Stimulated activated CD4-positive, alpha-beta T cell treated with anti-CD3 and anti-CD28 coated beads, Interleukin-1b, Interleukin-23, amount 100 ng/mL, for 24 hours (primary cell): ENCODE measurements at places on chromosomes 2 and 18.

DNA sequence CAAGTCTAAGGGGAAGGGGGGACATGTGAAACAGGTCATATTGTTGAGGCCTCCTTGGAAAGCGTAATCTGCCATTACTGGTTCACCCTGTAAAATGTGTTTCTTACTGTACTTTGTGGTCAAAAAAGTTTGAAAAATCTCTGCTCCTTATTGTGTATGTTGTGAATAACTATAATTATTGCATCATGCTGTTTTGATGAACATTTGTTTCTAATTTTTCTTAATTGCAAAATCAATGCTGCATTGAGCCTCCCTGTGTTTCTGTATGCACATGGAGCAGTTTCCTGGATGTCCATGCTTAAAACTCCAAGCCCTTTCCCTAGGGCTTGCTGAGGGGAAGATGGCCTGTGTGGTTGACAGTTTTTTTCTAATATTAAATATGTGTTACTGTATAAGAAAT, 158.6 kb downstream of the RNF144A start:
- DNase-seq, result no peak

GRCh38 chr18:32086881-32087280, 4.8 kb upstream of the RNF138 start:
- DNase-seq, result no peak

GRCh38 chr2:209986415-209986814, 16.0 kb upstream of the RPE start:
- DNase-seq, result no peak

- no peak for DNase-seq
Measured at GRCh38 chr2:15582710-15583357, 8.8 kb upstream of the DDX1 start.

- DNase-seq, result no peak
Measured at GRCh38 chr2:127439343-127439742, 21.1 kb downstream of the PROC start.

DNA sequence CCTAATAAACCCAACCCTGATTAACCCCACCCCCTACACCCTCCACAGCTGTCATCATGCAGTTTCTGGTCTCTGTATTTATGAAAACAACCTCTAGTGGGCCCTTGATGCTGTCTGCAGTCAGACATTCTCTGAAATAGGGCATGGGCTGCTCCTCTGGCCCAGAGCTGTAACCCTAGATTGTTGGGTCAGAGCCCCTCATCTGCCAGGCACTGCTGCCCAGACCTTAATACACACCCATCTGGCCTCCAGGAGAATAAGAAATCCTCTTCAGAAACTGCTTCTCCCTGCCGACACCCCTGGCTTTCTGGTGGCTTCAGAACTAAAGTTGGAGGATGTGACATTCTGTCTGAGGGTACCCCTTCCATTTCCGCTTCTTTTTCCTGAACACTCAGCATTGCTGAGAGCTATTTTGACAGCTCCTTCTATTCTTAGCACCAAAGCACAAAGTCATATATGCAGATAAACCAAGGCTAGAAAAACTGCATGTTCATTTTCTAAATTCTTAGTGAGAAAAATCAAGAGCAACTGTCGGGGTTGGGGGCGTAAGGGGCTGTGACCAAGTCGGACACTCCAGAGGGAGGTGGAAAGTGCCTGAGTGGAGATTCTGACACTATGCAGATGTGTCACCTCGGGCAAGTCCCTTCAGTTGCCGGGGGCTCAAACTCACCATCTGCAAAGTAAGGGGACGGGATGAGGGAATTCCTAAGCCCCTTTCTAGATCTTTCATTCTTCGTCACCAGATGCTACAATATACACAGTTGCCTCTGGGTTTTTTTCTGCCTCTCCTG, 28.7 kb downstream of the SRSF7 start:
- DNase-seq, result peak; percentile 40

GRCh38 chr2:170462433-170463205, 252.5 kb upstream of the SP5 start:
- DNase-seq, result no peak

- DNase-seq, result no peak
Measured at GRCh38 chr2:191701696-191702095, 23.8 kb downstream of the NABP1 start.

DNA sequence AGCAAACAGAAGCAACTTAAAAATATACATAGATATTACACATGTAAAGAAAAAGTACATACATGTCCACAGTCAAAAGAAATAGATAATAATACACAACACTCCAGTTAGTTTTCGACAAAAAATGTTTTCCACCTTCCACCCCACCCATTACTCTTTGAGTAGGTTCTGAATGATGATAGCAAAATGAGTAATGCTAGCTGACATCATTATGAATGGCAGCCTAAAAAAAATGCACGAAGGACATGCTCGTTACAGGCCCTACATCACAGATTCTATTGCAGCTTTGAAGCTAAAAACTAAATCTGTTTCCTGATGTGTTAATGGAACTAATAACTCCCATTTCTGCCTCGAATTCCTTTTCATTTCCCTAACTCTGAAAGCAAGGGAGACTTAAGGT, 578.7 kb upstream of the NETO1 start:
- DNase-seq, result no peak

DNA sequence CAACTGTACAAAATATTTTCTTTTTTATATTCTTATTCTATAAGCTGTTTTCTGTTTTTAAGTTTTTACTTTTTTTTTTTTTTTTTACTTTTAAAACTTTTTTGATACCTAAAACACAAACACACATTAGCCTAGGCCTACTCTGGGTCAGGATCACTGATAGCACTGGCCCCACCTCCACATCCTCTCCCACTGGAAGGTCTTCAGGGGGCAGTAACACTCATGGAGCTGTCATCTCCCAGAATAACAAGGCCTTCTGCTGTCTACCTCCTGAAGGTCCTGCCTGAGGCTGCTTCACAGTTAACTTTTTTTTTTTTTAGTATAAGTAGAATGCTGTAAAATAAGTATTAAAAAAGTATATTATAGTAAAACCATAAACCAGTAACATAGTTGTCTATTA, 415.1 kb downstream of the PTPRM start:
- no peak for DNase-seq

DNA sequence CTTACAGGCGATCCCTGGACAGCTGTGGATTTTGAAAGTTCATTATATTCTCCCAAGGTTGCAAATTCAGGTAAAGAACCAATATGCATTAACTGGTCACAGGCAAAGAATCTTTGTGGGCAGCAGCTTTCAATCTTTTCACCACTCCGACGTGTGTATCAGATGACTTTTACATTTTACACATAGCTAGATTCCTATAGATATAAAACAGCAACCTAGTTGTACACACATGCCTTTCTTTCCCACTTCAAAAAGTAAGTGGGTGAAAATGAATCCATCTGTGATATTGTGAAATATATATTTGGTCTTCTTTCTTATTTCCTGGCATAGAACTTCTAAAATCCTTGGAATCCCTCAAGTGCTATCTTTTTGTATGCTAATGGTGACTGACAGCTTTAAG, 72.5 kb downstream of the SCG2 start:
- no peak for DNase-seq

DNA sequence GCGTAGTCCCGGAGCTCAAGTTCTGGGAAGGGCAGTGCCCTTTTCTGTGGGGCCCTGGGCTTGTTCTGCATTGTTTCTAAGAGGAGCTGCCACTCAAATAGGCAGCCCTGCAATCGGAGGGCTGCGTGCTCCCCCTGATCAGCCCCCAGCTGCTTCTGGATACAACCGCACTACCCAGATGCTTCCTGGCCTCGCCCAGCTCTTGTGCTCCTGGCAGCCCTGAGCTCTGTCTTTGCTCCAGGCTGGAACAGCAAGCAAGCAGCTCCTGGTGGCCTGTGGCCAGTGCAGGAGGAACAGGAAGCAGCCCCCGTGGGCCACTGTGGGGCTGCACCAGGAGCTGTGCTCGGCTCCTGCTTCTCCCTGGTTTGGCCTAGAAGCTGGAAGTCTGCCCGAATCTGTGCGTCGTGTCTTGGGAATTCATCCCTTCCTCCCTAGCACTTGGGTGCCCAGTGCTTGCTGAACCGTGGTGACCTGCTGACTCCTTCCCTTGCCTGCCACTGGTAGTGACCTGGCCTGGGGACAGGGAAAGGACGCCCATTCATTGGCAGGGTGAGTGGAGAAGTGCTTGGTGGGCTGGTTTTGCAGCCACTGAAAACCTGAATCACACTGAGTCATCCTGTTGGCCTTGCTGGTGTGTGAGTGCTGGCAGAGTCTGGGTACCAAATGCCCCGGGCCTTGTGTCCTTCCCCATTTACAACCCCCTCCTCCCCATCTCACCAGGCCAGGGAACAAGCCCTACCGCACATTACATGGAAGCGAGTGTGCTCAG, 27.3 kb upstream of the NTSR2 start:
- no peak for DNase-seq

- DNase-seq, result no peak
Measured at GRCh38 chr18:78559584-78559983, 420.0 kb upstream of the SALL3 start.

GRCh38 chr2:12175323-12175722, 428.9 kb downstream of the LPIN1 start:
- DNase-seq, result no peak

DNA sequence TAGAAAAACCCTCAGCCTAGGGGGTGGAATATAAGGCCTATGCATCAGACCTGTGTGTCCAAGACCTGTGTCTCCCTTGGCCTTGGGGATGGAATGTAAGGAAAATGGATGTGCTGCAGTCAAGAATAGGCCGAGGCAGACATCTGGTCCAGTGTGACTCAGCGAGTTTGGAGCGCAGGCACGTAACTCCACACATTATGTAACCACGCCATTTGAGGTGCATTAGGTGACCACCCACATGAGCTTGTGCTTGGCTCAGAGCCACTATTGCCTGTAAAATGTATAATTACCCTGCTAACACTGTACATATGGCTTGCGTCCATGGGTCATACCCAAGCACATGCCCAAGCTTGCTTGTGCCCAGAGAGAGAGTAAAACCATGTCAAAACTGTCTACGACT, 580.9 kb upstream of the HNMT start:
- DNase-seq, result no peak

DNA sequence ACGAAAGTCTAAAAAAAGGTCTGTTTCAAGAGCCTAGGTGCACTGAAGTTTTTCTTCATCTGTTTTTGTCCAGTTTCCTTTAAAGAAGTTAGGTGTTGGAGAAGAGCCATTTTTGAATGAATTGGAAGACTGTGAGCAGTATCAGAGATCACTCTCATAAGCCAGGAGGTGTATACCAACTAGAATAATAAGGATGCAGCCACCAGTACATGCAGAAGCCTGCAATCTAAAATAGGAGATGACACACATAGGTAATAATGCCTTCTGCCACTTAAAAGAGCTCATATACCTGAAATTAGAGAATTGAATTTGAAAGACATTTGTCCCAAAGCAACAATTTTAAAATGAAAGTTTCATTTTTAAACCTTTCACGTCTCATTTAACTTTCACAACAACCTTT, 81.7 kb downstream of the RBMS1 start:
- DNase-seq, result no peak

GRCh38 chr2:66577321-66578053, 142.6 kb downstream of the MEIS1 start:
- DNase-seq, result no peak

DNA sequence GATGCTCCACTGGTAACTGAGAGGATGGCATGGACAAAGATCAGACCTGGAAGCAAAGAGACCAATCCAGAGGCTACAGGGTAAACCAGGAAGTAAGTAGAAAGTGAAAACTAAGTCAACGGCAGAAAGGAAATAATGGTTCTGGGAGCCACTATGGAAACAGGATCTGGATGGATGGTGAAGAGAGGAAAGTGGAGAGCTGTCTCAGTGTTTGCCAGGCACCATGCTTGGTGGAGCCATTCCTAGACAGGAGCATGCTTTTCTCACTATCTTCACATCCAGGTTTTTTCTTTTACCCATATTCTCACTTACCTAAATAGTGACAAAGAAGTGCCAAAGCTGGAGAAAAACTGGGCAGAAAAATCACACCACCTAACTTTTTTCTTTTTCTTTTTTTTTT, 22.2 kb downstream of the ZNF521 start:
- DNase-seq, result no peak

DNA sequence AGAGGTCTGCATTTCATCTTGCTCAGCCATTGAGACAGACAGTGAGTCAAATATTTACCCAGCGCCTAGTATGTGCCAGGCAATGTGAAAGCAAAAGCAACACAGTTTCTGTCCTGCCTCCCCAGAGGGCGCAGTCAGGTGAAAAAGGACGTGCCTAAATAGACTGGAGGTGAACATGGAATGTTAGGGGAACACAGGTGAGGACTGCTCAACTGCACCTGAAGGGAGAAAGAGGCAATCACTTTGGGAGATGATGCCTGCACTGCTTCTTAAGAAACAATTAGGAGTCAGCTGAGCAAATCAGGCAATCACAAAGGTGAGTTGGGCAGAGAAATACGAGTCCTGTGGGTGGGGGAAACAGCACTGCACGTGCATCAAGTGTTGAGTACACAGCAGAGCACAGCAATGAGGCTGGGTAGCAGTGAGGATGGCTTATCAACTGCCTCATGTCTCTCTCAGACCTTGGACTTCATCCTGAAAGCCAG, 218.3 kb upstream of the SMAD7 start:
- DNase-seq, result peak; percentile 1

DNA sequence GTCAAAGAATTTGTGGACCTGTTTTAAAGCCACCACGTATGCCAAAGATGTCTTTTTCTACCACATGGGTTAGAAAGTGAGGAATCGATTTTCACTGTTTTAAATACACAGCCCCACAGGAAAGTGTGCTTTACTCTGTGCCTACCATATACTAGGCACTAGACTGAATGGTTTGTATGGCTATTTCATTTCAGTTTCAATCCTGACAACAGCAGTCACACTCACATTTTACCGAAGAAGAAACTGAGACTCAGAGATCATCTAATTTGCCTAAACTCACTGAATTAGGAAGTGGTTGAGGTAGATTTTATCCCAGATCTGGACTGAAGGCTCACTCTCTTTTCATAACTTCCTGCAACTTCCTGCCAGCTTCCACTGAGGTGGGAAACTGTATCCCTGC, 176.4 kb downstream of the ALK start:
- no peak for DNase-seq

DNA sequence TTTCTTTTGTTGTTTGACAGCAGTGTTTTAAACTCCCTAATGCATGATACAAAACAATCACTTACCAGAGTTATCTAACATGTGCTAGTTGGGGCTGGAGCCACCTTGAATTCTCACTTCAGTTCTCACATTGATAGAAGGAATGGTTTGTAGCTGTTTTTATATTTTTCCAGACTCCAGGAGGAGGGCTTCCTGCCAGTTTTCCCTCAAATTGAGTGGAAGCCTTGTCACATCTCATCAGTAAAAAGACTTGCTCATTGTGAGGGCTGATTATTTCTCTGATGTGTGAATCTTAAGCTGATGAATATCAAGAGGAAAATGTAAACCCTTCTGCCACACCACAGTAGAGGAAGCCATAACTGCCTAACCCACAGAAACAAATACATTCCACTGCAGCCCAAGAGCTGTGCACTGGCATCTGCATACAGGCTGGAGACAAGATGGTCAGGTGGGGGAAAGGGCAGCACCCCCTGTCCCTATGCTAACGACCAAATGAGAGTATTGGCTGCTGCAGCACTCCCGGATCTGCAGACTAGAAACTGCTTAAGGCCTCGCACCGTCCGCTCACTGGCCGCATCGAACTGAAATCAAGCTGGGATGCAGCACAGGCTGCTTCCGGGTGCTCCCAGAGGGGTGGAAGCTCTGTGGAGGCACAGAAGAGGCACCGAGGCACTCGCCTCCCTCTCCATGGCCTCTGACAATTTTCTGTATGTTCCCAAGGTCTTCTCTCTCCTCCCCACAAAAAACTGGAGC, 73.7 kb upstream of the TPO start:
- no peak for DNase-seq
